A549 treated with GW870086 at 1 μM for 4 hours (cell line): ENCODE measurements at places on chromosomes 6 and 20. TPM values are rescaled to one million over a fixed set of nuclear protein-coding genes. Genes with fewer than 3 reads are reported as not detected.

The AVP gene
- not detected in 5 replicates for total RNA-seq

The MATN4 gene
- total RNA-seq, result 0.14 to 0.22 TPM (median 0.17 TPM) in 4 of 5 replicates, not detected in the other

The OR12D3 gene
- not detected in 5 replicates for total RNA-seq

The TUBB2A gene
- total RNA-seq, result 77.9 to 101 TPM (median 92.2 TPM) in 5 replicates

The TSPO2 gene
- not detected in 5 replicates for total RNA-seq

The C6orf58 gene
- 0.24 to 0.25 TPM in 2 of 5 replicates, not detected in the others for total RNA-seq

The OTOR gene
- not detected in 5 replicates for total RNA-seq

The MLIP gene
- 0.13 TPM in 1 of 5 replicates, not detected in the others for total RNA-seq

The BANF2 gene
- total RNA-seq, result not detected in 5 replicates

The DEFB132 gene
- total RNA-seq, result not detected in 5 replicates

The EXOC2 gene
- 10.3 to 13.0 TPM (median 10.8 TPM) in 5 replicates for total RNA-seq

The EEF1A2 gene
- 140 to 176 TPM (median 147 TPM) in 5 replicates for total RNA-seq

The ERVFRD-1 gene
- not detected in 5 replicates for total RNA-seq

The RAB44 gene
- 0.02 to 0.06 TPM (median 0.05 TPM) in 4 of 5 replicates, not detected in the other for total RNA-seq

The ZGPAT gene
- total RNA-seq, result 22.2 to 29.4 TPM (median 28.1 TPM) in 5 replicates

The PROKR2 gene
- total RNA-seq, result not detected in 5 replicates

The SLC24A3 gene
- total RNA-seq, result 0.07 TPM in 1 of 5 replicates, not detected in the others

The CFB gene
- total RNA-seq, result 1.6 to 3.3 TPM (median 2.4 TPM) in 5 replicates

The C6orf15 gene
- total RNA-seq, result not detected in 5 replicates

The ARMC2 gene
- total RNA-seq, result 1.3 to 2.5 TPM (median 1.9 TPM) in 5 replicates

The PPP1R14C gene
- total RNA-seq, result 1.5 to 1.9 TPM (median 1.6 TPM) in 5 replicates

The ZNF292 gene
- 2.0 to 4.1 TPM (median 3.1 TPM) in 5 replicates for total RNA-seq

The GABRR1 gene
- total RNA-seq, result not detected in 5 replicates

The TENT5A gene
- total RNA-seq, result 0.82 to 1.1 TPM (median 1.0 TPM) in 5 replicates

The BTN1A1 gene
- total RNA-seq, result not detected in 5 replicates

The MAN1A1 gene
- total RNA-seq, result 0.03 to 0.07 TPM (median 0.05 TPM) in 4 of 5 replicates, not detected in the other

The MRAP2 gene
- 1.4 to 2.0 TPM (median 1.9 TPM) in 5 replicates for total RNA-seq

The CAGE1 gene
- 0.20 TPM in 1 of 5 replicates, not detected in the others for total RNA-seq

The MDFI gene
- total RNA-seq, result 0.40 to 0.77 TPM (median 0.57 TPM) in 5 replicates

The HTR1E gene
- total RNA-seq, result not detected in 5 replicates

The SS18L1 gene
- total RNA-seq, result 6.6 to 11.2 TPM (median 8.8 TPM) in 5 replicates

The PTCRA gene
- not detected in 5 replicates for total RNA-seq

The IMPG1 gene
- total RNA-seq, result not detected in 5 replicates

The FGD2 gene
- not detected in 5 replicates for total RNA-seq

The SPDEF gene
- total RNA-seq, result 1.2 to 2.1 TPM (median 1.9 TPM) in 5 replicates

The PTPRK gene
- total RNA-seq, result 12.1 to 16.2 TPM (median 15.3 TPM) in 5 replicates

The CDKAL1 gene
- 3.2 to 3.7 TPM (median 3.3 TPM) in 5 replicates for total RNA-seq

The TRIM40 gene
- total RNA-seq, result not detected in 5 replicates

The RAD21L1 gene
- not detected in 5 replicates for total RNA-seq

The HMGCLL1 gene
- 0.10 to 0.23 TPM (median 0.14 TPM) in 5 replicates for total RNA-seq

The ZNF391 gene
- total RNA-seq, result 0.21 to 0.32 TPM (median 0.25 TPM) in 5 replicates

The RIPPLY2 gene
- 0.26 to 1.5 TPM (median 0.58 TPM) in 4 of 5 replicates, not detected in the other for total RNA-seq

The LRRN4 gene
- 0.05 to 0.06 TPM in 2 of 5 replicates, not detected in the others for total RNA-seq

The SYCP2L gene
- 2.0 to 3.3 TPM (median 2.4 TPM) in 5 replicates for total RNA-seq

The OPRL1 gene
- total RNA-seq, result 0.70 to 0.88 TPM (median 0.75 TPM) in 5 replicates

The DEF6 gene
- total RNA-seq, result 0.06 TPM in 1 of 5 replicates, not detected in the others

The SNAP25 gene
- 11.4 to 20.3 TPM (median 16.6 TPM) in 5 replicates for total RNA-seq

The SKIC2 gene
- 16.7 to 25.7 TPM (median 25.0 TPM) in 5 replicates for total RNA-seq

The EGFL8 gene
- 0.94 to 1.8 TPM (median 1.5 TPM) in 5 replicates for total RNA-seq

The SGK2 gene
- 8.2 to 10.4 TPM (median 9.3 TPM) in 5 replicates for total RNA-seq

The MCHR2 gene
- not detected in 5 replicates for total RNA-seq

The ITPR3 gene
- total RNA-seq, result 33.8 to 49.1 TPM (median 43.2 TPM) in 5 replicates

The PHF10 gene
- 22.4 to 26.8 TPM (median 22.8 TPM) in 5 replicates for total RNA-seq

The CD109 gene
- 36.3 to 70.4 TPM (median 59.2 TPM) in 5 replicates for total RNA-seq

The NOX3 gene
- total RNA-seq, result not detected in 5 replicates

The PTGIS gene
- 0.02 to 0.09 TPM (median 0.06 TPM) in 3 of 5 replicates, not detected in the others for total RNA-seq
